ENCODE measurements at places on chromosomes 16 and 17. TPM values are rescaled to one million over a fixed set of nuclear protein-coding genes. Genes with fewer than 3 reads are reported as not detected.

GRCh38 chr17:58626905-58627304, 64.9 kb downstream of the TEX14 start:
- DNase-seq: no peak

DNA sequence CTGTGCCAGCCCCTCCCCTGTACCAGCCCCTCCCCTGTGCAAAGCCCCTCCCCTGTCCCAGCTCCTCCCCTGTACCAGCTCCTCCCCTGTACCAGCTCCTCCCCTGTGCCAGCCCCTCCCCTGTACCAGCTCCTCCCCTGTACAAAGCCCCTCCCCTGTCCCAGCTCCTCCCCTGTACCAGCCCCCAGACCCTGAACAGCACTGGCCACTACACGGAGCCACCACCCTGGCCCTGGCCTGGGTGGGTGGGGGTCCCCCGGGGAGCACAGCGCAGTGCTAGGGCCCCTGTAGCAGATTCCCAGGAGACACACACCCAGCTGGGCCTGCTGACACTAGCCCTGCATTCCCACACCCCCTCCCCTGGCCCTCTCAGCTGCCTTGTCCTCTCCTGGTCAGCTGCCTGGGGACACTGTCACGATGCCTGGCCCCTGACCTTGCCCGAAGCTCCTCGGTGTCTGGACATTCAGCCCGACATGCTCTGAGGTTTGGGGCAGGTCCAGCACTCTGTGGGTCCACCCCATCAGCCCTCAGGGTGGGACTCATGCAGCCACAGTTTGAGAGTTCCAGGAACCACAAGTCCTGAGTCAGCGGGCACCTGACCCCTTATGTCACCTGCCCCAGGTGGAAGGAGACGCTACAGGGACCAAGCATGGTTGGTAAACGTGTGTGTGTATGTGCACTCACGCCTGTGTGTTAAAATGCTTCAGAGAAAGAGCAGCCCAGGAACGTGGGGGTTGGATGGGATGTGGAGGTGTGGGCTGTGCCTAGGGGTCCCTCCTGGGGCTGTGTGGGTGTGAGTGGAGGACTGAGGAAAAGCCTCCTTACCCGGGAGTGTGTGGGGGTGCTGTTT, 114.2 kb downstream of the METRNL start:
- DNase-seq: no peak

DNA sequence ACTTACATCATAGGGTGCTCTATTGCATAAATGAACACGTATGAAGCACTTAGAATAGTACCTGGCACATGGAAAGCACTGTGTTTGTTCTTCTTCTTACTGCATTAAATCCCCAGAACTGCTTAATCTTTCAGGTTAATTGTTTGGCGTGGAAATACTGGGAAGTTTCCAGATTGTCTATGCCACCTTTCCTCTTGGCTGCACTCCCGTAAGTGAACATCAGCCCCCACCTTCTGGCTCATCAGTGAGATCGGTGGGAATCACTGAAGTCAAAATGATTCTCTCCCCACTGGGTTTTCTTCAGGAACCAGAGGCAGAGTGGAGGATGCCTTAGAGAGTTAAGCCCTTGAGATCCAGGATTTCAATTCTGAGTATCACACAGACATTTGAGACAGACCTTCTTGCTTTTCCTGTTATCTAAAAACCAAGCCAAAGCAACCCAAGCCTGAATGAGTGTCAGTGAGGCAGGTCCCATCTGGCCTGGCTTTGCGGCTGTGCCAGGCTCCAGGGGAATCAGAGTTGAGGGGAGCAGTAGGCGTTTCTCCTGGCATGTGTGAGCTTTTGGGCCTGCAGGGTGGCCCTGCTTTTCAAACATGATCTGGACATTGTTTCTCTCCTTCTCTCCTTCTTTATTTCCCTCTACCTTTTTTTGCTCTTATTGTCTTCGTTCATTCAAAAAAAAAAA, 59.1 kb downstream of the OTOA start:
- DNase-seq: no peak

GRCh38 chr17:68301438-68301959, 10.2 kb downstream of the ARSG start:
- no peak for DNase-seq

DNA sequence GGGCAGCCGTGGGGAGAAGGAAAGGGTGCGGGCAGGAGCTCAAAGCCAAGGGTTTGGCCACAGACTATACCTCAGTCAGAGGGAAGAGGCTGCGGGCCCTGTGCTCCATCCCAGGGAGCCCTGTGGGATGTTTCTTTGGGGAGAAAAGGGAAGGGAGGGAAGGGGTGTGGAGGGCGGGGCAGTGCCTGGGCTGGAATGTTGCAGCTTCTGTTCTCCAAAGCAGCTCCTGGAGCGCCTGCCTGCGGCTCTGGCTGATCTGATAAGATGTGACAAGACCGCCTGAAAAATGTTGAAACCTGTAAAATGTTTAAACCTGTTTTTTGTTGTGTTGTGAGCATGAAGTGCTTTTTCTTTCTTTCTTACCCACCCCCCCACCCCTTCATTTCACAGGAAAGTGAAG, 32.8 kb downstream of the WNT3 start:
- no peak for DNase-seq

DNA sequence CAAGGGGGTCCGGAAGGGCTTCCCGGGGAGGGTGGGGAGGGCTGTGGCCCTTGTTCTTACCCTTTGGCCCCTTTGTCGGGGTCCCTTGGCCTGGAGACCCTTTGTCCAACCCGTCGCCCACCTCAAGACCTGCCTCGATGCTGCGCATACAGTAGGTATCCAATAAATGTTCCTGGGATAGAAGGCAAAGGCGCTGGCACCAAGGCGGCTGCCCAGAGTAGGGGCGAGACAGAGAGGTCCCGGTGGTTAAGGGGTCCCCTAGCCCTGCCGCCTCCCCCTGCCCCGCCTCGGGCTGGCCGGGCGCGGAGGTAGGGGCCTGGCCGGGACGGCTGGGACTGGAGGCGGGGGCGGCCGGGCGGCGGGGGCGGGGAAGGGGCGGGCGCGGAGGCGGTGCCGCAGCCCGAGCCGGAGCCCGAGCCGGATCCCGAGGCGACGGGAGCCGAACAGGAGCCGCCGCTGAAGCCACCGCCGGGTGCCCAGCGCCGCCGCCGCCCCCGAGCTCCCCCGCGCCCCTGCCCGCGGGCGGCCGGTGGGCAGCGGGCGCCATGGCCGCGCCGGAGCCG, at the start of gene NHERF2:
NHERF2 (plus strand) TSS at position 442 of the 563 bp plus-strand sequence; CDS start at position 546, 104 bp downstream.
- peak; percentile 36 for DNase-seq

DNA sequence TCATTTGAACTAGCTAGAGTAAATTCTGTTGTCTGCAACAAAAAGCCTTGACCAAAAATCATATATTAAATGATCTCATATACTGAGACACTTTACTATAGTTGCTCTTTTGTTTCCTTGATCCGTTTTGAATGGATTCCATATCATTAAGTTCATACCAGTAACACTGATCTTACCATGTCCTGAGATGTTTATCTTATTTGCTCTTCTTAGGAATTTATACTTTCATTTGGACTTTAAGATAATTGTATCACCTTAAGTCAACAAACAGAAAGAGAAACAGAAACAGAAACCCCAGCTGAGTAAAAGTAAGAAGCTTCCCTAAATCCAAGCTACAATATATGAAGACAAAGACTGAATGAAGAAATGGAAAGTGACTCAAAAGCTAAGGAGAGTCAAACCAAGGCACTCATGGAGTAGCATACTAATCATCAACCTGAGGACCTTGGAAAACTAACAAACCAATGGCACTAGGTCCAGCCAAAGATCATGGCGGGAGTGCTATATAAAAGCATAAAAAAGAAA, 106.5 kb upstream of the COX10 start:
- DNase-seq: peak; percentile 41

DNA sequence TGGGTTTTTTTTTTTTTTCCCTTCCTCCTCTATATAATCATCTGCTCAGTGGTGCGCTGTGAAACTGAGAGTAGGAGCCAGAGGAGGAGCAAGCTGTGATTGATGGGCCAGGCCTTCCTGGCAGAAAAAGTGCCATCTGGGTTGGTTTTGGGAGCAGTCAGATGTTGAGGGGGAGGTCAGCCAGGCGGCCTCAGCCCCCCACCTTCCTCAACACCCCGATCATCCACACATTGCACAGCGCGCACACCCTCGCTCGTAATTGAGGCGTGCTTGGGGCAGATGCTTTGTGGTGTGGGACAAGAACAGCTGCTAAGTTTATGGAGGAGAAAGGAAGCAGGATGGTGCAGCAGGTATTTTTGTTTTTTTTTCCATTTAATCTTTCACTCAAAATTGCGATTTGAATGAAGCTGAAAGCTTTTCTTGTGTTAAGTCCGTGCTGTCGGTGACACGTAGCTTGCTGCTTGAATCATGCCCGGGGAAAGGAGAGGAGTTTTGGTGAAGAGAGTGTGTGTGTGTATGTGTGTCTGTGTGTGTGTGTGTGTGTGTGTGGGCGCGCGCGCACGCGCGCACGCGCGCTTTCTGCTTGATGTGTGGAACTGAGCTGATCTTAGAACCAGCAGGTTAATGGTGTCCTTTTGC, 177.4 kb downstream of the RBFOX1 start:
- DNase-seq: no peak

COL1A1 gene
- 2.7 TPM for polyA plus RNA-seq
